NCI-H460 (cell line): ENCODE measurements at places on chromosomes 5 and 9.

DNA sequence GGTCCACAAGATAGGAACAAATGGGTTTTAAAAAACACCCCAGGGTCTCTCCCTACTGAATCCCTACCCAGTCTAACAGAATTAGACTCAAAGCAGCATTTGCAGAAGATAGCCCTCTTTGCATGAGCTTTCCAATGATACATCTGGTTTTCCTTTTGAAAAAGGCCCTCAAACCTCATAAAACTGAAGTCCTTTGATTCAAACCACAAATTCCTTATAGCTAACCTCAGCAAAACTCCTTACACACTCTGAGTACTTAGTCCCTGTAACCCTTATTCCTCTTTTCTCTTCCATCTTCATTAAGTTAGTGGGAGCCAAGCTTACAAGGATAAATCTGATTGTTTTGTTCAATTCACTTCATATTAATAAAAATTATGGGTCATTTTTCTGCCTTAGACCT is 90.5 kb upstream of the TNC start:
- no peak for DNase-seq

- DNase-seq = no peak
Observed at GRCh38 chr9:75041041-75041440, 12.9 kb upstream of the CARNMT1 start.

DNA sequence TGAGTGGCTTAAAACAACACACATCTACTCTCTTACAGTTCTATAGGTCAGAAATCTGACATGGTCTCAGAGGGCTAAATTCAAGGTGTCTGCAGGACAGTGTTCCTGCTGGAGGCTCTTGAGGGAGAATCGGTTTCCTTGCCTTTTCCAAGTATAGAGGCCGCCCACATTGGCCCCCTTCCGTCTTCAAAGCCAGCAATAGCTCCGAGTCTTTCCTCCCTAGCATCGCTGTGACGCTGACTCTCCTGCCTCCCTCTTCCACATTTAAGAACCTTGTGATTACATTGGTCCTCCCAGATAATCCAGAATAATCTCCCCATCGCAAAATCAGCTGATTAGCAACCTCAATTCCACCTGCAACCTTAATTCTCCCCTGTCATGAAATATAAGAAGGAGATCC is 81.3 kb upstream of the IER5L start:
- no peak for DNase-seq

- no peak for DNase-seq
Observed at GRCh38 chr9:72902268-72902667, 50.6 kb downstream of the ALDH1A1 start.

- no peak for DNase-seq
Observed at GRCh38 chr9:20340511-20340861, 281.8 kb downstream of the MLLT3 start.

DNA sequence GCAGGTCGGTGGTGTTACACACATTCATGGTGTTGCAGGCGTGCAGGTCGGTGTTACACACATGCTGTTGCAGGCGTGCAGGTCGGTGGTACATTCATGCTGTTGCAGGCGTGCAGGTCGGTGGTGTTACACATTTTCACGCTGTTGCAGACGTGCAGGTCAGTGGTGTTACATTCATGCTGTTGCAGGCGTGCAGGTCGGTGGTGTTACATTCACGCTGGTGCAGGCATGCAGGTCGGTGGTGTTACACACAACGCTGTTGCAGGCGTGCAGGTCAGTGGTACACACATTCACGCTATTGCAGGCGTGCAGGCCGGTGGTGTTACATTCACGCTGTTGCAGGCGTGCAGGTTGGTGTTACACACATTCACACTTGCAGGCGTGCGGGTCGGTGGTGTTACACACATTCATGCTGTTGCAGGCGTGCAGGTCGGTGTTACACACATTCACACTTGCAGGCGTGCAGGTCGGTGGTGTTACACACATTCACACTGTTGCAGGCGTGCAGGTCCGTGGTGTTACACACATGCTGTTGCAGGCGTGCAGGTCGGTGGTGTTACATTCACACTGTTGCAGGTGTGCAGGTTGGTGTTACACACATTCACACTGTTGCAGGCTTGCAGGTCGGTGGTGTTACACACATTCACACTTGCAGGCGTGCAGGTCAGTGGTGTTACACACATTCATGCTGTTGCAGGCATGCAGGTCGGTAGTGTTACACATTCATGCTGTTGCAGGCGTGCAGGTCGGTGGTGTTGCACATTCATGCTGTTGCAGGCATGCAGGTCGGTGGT is 11.1 kb downstream of the DPP7 start:
- no peak for DNase-seq

DNA sequence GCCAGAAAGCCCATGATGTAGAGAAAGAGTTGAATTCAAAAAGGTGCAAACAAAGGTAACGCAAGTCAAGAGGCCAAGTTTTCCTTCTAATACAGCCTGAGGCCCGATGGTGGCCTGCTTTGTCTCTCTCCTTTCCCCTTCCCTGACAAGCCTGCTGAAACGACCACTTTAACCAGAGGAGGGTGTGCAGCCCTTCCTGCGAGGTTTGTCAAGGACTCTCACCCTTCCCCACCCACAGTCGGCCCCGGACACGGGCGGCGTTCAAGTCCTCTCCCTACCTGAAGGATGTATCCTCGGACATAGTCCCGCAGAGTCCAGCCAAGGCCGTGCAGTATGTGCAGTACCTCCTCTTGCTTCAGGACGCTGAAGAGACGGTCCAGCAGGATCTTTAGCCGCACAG is 318.2 kb downstream of the BNC2 start:
- no peak for DNase-seq

DNA sequence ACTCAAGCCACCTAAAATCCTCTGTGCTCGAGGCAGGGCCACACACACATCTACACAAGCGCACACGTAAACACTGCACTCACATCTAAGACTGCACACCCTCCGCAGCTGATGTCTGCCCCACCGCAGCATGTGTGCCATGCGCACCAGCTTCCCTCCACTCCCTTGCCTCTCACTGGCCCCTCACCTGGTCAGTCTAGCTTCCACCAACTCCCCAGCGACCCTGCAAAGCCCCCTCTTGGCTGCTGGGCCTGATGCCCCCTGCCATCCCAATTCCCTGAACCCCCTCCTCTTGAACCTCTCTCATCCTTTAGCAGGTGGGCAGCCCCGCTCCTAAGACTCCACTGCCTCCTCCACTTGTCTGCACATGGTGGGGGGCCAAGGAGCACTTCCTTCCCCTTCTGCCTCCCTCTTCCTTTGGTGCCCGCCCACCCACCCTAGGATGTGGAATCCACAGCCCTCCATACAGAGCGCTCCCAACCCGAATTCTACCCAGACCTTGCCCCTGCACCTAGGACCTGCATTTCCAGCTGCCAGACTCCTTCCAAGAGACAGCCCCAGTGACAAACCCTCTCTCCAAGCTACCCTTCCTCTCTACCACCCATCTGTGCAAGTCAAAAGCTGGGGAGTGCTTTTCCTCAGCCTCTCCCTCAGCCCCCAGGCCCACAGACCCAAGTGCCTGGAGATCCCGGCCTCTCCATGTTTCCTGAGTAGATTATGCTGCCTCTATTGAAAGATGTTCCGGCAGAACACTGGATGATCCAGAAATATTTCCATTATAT is 23.9 kb downstream of the ADAMTS2 start:
- no peak for DNase-seq

DNA sequence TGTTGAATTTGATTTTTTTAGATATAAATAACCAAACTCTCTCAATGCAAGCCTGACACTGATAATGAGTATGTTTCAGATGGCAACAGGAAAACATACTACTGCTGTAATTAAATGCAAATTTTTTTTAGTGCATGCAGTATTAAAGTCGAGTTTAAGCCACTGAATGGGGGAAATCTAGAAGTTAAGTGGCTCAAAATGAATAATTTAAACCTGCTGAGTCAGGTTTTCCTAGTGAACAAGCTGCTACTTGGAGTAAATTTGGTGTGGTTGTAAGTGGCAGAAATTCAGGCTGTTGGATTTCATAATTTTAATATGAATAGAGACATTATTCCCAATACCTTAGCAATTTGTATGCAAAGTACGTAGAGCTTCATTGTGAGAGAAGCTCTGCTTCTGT is 121.8 kb downstream of the SLF1 start:
- no peak for DNase-seq

GRCh38 chr9:96344458-96345180 is 38.9 kb downstream of the SLC35D2 start:
- DNase-seq = peak; percentile 29

- DNase-seq = no peak
Observed at GRCh38 chr9:134943836-134944235, 26.1 kb upstream of the FCN1 start.

DNA sequence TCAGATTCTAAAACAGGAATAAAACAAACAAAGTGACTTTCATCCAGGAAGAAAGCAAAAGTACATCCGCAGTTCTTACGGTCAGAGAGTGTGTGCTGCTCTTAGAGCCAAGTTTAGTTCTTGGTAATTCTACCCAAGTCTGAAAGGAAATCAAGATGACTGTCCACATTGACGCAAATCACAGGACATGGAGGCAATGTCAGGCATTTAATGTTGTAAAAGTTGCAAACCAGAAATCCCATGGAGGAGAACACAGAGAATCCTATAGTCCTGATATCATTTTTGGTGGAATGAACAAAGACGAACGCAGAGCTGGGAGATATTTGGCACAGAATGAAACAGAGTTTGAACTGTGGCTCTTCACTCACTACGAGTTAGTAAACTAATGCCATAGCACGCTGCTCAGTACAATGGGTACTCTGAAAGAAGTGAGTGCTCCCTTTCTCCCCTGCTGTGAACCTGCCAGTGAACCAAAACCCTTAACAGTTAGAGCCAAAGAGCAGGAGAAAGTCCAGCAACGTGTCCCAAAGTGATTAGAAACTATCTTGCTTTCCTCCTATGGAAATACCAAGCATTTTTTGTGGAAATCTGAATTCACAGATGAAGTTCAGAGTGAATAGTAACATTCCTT is 74.3 kb downstream of the MUSK start:
- peak; percentile 90 for DNase-seq

DNA sequence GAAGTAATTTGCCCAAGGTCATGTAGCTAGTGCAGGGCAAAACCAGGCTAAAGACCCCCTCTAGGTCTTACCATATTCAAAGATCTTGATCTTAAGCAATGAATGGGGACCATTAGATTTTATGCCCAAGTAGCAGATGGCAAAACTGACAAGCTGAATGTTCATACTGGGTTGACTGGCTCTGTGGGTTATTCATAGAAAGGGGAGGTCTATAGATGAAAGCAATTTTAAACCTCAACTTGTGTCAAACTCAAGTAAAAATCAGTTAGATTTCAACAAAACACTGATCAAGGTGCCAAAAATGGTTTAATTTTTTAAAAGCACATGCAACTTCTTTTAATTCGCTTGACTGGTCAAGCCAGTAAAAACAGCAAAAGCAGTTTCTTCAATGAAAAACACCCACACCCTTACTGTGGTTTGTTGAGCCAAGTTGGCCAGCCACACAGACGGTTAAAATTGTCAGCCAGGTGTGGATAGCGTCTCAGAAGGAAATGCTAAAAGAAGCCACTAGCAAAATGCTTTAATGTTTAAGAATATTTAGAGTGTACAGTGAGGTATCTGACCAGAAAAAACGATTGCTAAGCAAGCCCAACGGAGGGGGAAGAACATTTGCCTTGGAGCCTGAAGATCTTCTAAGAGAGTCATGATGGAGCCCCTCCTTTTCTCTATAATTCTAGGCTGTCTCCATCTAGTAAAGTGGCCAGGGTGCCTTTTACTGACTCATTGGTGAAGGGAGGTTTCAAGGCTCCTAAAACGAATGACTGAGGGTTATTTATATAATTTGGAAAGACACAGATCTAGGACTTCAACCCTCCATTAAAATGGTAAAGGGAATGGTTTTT is 539.6 kb upstream of the CLINT1 start:
- no peak for DNase-seq

GRCh38 chr9:13974891-13975290 is 339.1 kb downstream of the NFIB start:
- no peak for DNase-seq
